ENCODE measurements at places on chromosomes 2 and 18.

DNA sequence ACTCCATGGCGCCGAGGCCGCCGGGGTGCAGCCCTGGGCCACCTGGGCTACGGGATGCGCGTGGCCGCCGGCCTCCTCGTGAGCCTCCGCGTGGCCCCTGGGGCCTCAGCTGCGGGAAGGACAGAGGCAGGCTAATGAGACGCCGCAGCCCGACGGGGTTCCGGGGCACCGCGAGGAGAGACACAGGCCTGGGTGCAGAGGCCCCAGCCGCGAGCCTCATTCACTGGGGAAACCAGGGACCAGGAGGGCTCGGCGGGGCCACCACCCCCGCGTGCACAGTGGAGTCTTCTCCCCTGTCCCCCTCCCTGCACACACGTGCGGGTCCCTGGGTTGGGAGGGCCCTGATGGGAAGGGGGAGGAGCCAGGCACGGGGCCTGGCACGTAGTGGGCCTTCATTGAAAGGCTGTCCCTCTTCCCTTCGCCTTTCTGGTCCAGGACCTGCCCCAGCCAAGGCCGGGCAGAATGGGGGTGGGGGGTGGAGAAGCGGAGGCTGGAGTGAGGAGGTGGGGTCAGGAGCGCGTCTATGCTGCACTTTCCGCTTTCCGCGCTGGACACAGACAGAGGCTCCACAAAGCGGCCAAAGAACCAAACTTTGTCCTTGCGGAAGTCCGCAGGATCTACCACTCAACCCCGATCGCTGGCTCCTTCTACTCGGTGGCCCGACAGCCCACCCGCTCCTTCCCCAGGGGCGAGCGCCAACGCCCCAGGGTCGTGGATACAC is 9.1 kb downstream of the ALPP start:
- DNase-seq, result no peak

DNA sequence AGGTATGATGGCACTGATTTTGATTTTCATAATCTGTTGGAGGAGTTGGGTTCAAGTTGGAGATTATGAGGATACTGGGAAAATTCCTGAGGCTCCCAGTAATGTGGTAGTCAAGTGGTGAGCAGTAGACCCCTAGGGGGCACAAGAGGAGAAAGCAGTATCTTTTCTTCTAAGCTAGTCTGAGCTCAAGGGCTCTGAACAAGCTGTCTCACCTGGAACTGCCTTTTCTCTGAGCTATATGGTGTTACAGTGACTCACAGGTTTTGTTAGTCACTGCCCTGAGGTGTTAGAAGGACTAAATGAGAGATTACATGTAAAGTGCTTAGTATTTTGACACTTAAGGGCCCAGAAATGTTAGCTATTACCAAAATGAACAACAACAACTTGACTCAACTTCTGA is 42.2 kb downstream of the CD302 start:
- no peak for DNase-seq

GRCh38 chr2:236867441-236868260 is 218.0 kb upstream of the COPS8 start:
- no peak for DNase-seq

GRCh38 chr2:201182650-201183364 is at the start of gene CASP10:
Gene CASP10 (plus strand): TSS chr2:201183141. CDS start chr2:201185778, 2,637 bp downstream.
- DNase-seq, result no peak

DNA sequence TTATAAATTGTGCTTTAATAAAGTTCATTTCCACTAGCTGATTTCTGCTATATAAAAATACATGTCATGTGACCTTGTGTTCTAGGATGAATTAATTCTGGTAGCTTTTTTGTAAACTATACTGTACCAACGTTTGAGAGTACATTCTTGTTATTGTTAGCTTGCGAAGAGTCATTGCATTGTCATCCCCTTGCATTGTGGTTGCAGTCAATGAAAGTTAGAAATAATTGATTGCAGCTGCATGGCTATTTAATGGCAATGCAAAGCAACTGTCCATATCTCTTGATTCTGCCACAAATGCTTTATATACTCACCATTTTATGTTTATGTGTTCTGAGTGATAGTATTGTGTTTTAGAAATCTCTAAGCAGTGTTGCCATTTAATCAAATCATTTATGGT is 91.6 kb downstream of the ZNF407 start:
- DNase-seq, result no peak

DNA sequence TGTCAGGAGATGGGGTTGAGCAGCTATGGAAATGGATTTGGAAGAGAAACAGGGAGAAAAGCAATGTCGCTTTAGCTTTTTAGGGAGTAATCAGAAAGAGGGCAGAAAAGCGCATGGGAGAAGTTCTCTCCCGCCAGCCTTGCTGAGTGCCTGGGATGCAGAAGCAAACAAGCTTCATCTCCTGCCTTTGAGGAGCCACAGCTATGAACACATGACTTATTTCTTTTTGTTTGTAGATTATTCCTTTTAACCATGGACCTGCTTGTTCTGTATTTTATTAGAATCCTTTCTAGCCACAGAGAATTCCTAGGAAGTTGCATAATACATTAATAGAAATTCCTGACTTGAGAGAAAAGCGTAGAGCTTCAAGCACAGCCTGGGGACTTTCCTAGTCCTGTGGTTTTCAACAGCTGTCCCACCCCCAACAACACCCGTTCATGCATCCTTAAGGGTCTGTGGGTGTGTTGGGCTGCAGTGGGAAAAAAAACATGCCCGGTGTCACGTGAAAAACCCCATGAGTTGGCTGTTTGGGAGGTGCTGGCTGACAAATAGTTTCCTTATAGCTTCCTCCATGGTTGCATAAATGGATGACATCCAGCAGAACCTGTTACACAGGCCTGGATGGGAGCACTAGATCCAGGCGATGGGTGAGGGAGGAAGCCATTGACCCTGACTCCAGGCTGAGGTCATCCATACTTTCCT is 14.9 kb downstream of the SLC9A4 start:
- DNase-seq, result no peak

DNA sequence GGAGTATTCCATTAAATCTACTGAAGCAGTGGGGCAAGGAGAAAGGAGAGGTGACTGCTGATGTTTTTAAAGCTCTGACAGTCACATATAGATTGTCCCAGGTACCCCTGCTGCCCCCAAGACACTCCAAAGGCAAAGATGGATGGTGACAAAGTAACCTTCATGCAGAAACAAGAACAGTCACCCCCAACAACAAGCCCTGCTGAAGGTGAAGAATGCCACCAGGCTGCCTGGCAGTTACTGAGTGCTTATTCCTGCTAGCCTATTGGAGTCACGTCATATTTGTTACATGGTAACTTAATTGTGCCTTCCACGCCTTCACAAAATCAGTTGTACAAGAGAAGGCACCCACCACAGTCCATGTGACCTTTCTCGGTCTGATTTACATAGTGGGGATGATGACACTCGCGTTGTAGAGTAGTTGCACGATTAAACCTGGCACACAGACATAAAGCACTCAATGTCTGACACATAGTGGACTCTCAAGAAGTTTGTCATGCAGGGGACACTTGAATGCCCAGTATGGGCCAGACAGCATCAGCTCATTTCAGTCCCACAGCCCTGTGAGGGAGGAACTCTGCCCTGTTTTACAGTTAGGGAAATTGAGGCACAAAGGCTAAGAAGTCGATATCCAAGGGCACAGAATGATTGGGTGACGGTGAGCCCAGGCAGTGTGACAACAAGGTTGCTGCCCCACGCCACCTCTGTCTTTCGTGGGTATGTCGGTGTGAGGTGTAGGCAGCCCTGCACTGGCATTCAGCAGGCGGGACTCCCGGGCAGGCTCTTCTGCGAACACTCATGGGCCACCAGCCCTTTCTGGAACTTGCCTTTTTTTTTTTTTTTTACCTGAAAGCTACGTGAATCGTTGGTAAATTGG is 62.7 kb downstream of the ZCCHC2 start:
- no peak for DNase-seq

DNA sequence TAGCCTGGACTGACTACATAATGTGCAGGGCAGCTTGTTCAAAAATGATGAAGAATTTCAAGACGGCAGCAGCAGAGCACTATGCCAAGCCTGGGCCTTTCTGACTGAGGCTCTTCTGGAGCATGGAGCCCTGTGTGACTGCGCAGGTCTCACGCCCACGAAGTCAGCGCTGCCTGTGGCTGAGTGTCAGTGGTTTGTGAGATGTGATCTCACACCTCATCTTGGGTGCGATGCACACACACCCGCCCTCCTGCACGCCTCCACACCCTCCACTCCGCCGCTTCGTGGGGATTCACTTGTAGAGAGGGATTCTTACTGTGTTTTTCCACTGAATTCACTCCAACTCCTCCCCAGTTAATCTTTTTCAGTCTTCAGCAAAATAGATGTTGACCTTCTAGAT is 103.9 kb downstream of the VIT start:
- DNase-seq, result peak; percentile 55

GRCh38 chr2:47031909-47032668 is 116.5 kb upstream of the MCFD2 start:
- no peak for DNase-seq

GRCh38 chr18:50397023-50397422 is 22.2 kb downstream of the SKA1 start:
- no peak for DNase-seq

GRCh38 chr18:11947214-11948191 is 33.8 kb upstream of the IMPA2 start:
- peak; percentile 33 for DNase-seq

GRCh38 chr2:185144159-185144919 is 546.0 kb downstream of the ZNF804A start:
- no peak for DNase-seq

DNA sequence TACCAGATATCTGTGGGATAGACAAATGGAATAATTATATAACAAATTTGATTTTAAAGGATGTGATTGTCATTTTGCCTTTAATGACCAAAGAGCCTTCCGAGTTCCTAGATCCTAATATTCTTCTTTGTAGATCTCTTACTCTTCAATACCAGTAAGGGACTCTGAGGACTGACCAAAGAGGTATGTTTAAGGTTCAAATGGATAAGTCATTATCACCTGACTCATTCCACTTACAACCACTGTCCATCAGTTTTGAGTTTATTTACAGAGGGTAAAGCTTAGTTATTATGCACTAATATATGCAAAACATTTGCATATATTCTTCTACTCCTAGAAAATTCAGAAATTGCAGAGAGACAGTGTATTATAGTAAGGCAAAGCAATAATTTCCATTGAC is 62.7 kb downstream of the CCDC148 start:
- DNase-seq, result no peak

- no peak for DNase-seq
Measured at GRCh38 chr2:146527166-146527565, 1317.7 kb upstream of the ACVR2A start.

DNA sequence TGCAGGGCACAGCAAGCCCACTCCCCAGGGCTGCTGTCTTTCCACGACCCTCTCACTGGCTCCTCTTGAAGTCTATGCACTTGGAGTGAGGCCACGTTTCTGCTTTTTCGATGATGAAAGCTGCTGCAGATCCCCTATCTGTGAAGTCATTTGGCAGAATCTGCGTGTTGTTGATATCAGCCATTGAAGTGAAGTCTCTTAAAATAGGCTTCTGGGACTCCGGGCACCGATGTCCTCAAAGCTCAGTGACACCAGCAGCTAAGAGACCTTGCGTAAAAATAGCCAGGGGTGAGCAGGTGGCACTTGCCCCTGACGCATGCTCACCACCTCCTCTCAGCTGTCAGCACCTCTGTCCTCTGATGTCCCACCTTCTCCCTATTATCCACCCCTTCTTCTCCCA is 89.4 kb upstream of the FHL2 start:
- DNase-seq, result no peak

- DNase-seq, result no peak
Measured at GRCh38 chr2:72630767-72631166, 195.1 kb downstream of the EXOC6B start.

Data from activated gamma-delta T cell (primary cell).